ENCODE measurements at places on chromosomes 13 and 19.
A peak's percentile ranks its signal among the peaks of the same experiment; 100 is the strongest.

DNA sequence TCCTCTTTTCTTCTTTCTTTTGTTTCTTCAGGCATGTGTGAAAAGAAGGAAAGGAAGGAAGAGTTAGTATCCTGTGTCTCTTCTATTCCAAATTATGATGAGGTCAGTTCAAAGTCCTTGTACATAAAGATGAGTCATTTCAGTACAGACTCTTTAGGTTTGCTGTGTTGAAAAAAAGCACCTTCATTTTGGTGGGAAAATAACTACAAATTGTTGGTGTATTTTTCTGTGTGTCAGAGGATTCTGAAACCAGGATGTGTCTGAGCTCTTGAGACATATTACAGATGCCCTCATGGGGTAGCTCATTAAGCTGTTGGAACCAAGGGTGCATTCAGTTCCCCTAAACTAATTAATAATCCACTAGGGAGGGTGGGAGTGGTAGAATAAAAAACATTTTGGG lies 5.8 kb upstream of the HSPH1 start:
- DNase-seq = no peak

DNA sequence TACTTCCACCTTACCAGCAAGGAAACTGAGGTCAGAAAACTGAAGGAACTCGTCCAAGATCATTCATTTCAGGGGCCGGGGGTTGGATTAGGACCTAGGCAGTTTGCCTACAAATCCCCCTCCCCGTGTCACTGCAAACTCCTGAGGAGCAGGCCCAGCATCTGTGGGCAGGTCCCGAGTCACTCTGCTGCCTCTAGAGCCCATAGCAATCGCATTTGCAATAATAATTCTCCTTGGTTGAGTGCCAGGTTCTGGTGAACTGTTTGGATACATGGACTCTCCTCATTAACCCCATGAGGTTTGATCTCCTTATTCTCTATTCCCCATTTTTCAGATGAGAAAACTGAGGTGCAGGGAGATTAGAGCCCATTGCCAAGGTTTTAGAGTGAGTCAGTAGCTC lies 903 bp downstream of the PIN1 start:
- no peak for DNase-seq

- no peak for DNase-seq
Observed at GRCh38 chr19:39341129-39341718, 997 bp upstream of the SAMD4B start.

GRCh38 chr19:10713317-10713716 lies 4.6 kb upstream of the DNM2 start:
- no peak for DNase-seq

GRCh38 chr13:28100150-28101121 lies at the start of gene FLT3:
Gene FLT3 (minus strand): TSS chr13:28100576. CDS start chr13:28100510, 66 bp downstream.
- DNase-seq = no peak

GRCh38 chr13:99258946-99259345 lies 767 bp upstream of the GPR18 start:
- DNase-seq = no peak

DNA sequence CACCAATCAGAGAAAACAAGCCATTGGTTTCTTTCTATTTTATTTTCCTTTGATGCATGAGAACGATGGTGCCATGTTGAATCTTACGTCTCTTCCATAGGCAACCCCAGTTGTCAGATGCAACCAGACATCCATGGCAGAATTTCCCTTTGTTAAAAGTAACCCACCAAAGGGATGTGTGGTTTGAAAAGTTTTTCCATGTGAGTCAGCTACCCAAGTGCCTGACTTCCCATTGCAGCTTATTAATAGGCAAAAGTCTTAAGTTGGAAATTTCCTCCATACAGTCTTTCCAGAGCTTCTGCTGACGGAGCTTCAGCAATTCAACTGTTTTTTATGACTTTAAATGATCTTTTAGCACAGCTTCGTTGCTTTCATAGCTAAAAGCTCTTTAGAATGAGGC lies 73.8 kb upstream of the FAM216B start:
- DNase-seq = no peak

GRCh38 chr13:59519819-59520218 lies 643.9 kb downstream of the DIAPH3 start:
- no peak for DNase-seq

GRCh38 chr13:26880735-26881134 lies 120.1 kb upstream of the GPR12 start:
- DNase-seq = no peak

DNA sequence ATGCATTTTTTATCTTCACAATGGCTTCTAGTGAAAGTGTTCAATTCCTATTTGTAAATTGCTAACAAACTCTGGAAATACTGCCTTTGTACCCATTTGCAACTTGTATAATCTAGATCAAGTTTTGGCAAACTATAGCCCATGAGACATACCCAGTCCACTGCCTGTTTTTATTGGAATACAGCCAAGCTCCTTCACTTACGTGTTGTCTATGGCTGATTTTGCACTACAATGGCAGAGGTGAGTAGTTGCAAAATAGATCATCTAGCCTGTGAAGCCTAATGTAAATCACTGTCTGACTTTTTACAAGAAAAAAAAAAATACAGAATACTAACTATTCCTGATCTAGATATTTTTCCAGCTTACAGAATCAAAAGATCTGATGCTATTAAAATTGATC lies 37.1 kb downstream of the DZIP1 start:
- no peak for DNase-seq

- peak; percentile 30 for DNase-seq
Observed at GRCh38 chr19:2962018-2962670, 15.2 kb upstream of the TLE6 start.

GRCh38 chr19:50706387-50706786 lies 13.2 kb downstream of the SHANK1 start:
- no peak for DNase-seq

GRCh38 chr19:57443121-57443696 lies 8.1 kb downstream of the ZNF749 start:
- DNase-seq = no peak

- no peak for DNase-seq
Observed at GRCh38 chr13:114099191-114099590, 33.2 kb downstream of the RASA3 start.

All from activated gamma-delta T cell treated with anti-CD3 and anti-CD28 coated beads, Interleukin-2, amount 50 U/mL, for 16 hours (primary cell).